ENCODE measurements at places on chromosomes 5 and 9.

DNA sequence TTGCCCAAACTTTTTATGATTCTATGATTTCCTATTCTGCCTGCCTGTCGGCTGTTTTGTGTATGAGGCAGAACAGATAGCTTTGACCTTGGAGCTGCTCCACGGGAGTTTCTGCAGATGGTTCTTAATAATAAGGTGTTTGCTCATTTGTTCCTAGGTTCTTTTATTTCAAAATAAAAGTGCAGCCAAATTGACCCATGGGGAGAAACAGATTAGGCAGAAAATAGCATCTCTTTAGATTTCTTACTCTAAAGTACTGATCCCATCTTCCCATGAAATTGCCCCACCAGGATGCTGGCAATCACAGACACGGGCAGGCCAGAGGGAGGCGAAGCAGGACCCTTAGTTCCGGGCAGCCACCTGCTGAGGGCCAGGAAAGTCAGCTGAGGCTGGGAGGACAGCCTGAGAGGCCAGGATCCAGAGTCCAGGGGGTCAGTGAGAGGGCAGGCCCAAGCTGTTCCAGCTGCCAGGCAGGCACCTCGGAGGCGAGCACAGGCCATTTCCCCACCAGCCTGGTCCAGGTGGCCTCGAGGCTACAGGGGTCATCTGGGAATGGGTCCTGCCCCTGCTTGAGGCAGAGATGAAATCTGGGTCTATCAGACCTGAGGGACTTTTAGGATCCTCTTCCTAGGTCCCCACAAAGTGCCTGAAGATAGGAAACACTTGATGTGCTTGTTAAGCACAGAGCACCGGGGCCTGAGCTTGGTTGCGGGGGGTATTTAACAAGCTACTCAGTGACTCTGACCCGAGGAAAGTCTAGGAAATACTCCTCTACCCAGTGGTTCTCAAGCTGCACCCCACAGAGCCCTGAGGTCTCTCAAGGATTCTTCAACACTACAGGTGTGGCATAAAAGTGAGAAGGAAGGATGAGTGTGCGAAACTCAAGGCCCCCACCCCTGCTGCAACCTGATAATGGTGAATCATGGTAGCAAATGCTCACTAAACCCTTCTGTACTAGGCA, 145.4 kb downstream of the CMYA5 start:
- no peak for DNase-seq

DNA sequence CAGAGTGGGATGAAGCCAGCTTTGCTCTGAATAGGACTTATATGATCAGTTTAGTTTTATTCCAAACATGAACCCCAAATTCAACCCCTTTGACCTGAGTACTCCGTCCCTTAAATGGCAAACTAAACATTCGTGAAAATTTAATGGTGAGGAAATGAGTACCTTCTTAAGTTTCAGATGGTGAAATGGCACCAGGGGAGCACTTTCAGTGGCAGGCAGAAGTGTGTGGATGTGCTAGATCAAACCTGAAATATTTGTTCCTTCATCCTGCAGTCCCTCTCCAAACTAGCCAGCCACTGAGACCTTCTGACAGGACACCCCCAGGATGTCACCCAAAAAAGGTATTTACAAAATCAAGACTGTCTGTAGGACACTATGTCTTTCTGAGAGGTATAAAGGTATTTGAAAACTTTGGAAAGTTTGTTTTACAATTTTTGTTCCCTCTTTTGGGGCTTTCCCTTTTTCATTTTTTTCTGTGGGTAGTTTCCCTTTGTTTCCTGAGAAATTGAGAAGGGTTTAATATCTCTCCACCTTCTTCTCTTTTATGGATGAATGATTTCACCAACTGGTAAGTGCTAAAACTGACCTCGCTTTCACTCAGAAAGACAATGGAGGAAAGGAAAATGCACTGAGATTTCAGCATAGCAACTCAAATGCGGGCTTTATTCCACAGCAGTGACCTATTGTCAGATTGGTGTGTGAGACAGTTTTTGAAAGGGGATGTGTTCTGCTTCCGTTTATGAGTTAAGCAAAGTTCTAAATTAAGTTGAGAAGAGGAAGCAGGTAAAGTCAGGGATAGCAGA, 127.1 kb downstream of the TMC1 start:
- DNase-seq, result no peak

GRCh38 chr9:69173497-69173890, 583 bp upstream of the TJP2 start:
- DNase-seq, result no peak

GRCh38 chr5:139377226-139377625, 5.9 kb downstream of the SLC23A1 start:
- no peak for DNase-seq

DNA sequence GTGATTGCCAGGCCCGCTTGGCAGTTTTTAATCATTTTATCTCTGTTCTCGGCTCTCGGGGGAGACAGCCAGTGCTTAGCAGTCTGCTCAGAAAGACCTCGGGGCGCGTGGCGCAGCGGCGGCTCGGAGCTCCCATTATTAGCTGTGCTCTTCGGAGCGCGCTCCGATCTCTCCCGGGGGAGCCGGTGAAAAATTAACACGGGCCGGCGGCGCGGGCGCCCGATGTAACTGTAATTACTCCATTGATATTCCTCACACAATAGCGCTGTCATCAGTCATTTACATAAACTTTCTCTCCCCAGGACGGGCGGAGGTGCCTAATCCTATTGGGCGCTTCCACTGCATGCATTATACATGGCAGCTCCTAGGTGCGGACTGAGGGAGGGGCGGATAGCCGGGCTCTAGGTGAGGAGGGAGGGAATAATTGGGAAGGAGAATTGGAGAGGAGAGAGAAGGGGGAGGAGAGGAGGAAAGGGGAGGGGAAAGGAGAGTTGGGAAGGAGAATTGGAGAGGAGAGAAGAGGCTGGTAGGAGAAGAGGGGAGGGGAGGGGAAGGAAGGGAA, 24.9 kb downstream of the LMX1B start:
- DNase-seq, result no peak

DNA sequence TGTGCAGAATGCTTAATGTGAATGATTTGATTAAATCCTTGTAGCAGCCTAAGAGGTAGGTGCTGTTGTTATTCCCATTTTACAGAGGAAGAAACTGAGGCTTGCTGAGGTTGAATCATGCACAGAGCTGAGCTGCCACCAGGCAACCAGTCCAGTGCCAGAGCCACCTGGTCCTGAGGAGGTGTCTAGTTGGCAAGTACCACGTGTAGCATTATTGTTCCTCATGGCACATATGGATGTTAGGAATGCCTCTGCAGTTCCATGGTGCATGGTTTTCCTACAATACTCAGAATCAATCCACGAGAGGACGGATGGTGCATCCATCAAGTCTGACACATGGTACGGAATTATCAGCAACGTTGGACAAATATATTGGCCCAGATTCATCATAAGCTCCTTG, 8.9 kb downstream of the UBE2QL1 start:
- DNase-seq, result no peak
